ENCODE measurements at places on chromosomes 16 and 17. TPM values are rescaled to one million over a fixed set of nuclear protein-coding genes. Genes with fewer than 3 reads are reported as not detected.

DNA sequence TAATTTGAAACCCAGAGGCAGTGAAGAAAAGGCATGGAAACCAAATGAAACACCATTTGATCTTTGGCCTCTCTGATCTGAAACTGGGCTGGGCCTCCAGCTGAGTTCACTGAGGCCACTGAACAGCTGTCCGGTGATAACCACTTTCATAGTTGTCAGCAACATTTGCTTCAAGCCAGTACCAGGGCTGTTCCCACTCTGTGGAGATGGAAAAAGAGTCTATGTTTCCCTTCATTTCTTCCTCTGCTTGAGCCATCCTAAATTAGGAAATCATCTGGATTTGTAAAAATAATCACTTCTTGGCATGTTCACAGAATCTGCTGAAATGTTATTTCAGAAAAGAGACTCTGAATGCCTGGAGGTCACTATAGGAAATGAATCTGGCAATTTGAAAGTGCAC lies 119.3 kb downstream of the STX8 start:
- DNase-seq = no peak

DNA sequence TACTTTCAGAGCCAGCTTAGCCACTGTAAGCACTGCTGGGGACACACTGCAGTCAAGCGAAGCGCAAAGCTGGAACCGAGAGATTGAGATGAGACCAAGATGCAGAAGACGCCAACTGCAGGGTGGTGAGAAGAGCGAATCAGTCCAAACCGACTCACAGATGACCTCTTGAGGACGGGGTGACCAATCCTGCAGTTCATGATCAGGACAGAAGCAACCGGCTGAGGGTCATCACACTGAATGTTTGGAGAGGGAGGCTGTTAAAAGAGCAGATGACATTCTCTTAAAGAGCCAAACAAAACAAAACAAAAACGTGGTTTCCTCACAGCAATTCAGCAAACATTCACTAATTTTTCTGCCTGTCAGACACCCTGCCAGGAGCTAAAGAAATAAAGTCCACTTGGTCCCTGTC lies 8.5 kb downstream of the HASPIN start:
- peak; percentile 90 for DNase-seq

GRCh38 chr17:28180449-28180848 lies 138.0 kb downstream of the NLK start:
- DNase-seq = no peak

The TPSG1 gene
- 0.86 TPM for polyA plus RNA-seq

DNA sequence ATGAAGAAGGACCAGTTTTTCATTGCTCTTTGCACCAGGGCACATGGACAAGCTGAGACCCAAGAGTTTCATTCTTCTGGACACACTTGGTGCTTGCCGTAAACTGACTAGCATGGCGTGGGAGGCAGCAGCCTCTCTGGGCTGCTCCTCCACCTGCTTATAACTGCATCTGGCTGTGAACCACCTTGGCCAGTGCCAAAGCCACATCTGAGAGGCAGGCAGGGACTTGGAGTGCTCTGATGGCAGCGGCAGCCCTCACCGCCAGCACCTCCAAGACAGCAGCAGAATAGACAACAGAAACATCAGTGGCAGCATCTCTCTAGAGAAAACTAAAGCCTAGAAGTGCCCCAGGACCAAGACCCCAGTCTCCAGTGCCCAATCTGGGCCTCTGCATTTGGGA lies 4.7 kb downstream of the KRT37 start:
- DNase-seq = no peak

DNA sequence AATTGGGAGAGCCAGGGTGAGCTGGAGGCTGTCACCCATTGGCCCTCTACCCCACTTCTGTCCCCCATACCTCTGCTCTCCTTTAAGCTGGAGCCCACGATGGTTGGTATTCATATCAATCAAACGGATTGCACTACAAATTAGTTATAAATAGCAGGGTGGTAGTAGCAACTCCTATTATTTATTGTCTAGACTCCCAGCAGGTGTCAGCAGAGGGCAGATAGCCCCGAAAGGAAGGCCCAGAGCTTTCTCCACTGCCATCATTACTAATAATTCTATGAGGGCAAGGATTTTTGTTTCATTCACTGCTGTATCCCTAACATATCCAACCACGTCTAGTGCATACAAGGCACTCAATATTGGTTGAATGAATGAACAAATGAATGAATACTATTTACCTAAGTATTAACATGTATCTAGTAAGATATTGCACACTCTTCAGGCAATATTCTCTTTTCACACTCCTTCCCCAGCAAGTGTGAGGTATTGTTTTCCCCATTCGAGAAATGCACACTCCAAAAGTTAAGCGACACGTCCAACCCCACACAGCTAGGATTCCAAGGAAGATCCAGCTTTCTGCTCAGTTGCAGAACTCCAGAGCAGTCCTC lies 6.3 kb downstream of the C17orf50 start:
- DNase-seq = no peak

DNA sequence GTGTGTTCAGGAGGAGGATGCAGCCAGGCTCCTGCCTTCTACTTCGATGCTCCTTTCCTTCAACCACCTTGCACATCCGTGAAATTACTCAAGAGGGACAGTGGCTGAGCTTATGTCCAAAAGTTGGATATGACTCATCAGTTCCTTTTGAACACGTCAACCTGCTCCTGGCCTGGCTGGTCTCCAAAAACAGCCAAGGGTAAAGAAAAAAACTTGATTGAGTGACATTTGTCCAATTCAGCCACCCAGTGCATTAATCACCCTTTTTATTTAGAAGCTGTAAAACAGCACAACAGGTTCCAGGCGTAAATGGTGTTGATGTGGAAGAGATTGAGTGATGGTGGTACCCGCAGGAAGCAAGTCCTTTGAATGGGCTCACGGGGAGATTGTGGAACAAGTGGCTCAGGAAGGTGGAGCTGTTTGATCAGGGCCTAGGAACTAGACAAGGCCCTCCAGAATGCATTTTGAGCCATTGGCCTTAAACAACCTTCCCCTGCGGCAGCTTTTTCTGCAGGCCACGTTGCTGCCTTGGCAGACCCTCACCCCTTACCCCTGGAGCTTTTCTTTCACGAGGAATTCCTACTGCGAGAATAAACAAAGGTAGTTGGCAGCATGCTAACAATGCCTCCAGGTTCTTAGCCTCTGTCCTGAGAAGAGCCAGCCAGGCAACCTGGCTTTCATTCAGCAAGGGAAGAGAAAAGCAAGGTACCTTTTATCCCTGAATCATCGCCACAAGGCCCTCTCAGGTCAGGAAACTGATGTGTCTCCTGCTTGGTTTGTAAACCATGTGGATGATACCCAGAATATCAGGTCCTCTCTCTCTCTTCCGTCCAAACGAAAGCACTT lies 173.3 kb upstream of the CACNG5 start:
- no peak for DNase-seq

The DBNDD1 gene
- 15.1 TPM for polyA plus RNA-seq

GRCh38 chr16:10421596-10421995 lies 35.7 kb downstream of the ATF7IP2 start:
- no peak for DNase-seq
